ENCODE measurements at places on chromosomes 13 and 19.

GRCh38 chr13:110981379-110981778, 66.5 kb upstream of the ANKRD10 start:
- no peak for DNase-seq

GRCh38 chr19:4103080-4103433, 20.9 kb downstream of the MAP2K2 start:
- no peak for DNase-seq

- DNase-seq = no peak
Observed at GRCh38 chr19:2811221-2811722, 8.4 kb upstream of the ZNF554 start.

GRCh38 chr13:65677906-65678305, 1552.2 kb downstream of the PCDH9 start:
- no peak for DNase-seq

- DNase-seq = no peak
Observed at GRCh38 chr13:99031832-99032231, 54.0 kb upstream of the DOCK9 start.

DNA sequence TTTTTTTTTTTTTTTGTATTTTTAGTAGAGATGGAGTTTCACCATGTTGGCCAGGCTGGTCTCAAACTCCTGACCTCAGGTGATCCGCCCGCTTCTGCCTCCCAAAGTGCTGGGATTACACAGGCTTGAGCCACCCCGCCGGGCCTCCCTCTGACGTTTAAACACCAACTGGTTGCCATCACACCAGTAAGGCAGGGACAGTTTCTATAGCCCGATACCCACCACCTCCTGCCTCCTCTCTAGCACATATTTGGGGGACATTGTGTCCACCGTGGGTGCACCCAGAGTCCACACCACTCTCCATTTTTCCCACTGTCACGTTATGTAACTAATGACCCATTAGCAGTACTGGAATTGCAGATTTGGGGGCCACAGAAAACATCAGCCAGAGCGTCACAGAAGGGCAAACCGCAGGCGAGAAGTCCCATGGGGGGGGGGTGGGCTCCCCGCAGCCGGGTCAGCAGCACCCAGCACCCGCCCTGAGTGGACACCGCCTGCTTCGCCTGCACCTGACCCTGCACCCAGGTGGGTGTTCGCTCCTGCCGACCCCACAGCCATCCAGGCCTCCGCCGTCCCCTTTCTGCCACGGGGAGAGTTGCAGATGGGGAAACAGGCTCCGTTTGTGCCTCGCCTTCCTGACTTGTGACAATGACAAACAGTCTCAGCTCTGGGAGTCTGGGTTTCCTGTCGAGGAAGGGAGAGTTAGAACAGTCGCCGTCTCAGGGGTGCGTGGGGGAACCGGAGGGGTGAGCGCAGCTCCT, 3.6 kb downstream of the ONECUT3 start:
- no peak for DNase-seq

DNA sequence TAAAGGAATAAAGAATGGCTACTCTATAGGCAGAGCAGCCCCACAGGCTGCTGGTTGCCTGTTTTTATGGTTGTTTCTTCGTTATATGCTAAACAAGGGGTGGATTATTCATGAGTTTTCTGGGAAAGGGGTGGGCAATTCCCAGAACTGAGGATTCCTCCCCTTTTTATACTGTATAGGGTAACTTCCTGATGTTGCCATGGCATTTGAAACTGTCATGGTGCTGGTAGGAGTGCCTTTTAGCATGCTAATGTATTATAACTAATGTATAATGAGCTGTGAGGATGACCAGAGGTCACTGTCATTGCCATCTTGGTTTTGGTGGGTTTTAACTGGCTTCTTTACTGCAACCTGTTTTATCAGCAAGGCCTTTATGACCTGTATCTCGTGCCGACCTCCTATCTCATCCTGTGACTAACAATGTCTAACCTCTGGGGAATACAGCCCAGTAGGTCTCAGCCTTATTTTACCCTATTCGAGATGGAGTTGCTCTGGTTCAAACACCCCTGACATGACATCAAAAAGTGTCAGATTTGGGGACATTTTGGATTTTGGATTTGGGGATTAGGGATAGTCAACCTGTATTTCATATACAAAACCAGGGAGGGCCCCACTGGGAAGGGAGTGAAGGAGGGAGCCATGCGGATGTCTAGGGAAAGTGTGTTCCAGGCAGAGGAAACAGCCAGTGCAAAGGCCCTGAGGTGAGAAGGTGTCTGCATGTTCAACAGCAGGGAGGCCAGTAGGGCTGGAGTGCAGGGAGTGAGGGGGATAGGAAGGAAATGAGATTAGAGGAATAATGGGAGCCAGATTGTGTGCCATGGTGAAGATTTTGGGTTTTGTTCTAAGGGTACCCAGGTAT, 10.9 kb downstream of the FXYD5 start:
- DNase-seq = no peak

DNA sequence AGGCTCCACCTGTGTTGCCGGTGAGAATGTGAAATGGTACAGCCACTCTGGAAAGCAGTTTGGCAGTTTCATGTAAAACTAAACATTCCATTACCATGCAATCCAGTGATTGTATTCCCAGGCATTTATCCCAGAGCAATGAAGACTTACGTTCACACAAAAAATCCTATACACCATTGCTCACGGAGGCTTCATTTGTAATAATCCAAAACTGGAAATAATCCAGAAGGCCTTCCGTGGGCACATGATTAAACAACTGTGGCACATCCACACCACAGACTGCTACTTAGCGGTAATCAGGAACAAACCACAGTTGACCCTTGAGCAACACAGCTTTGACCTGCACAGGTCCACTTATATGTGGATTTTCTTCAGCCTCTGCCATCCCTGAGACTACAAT, 339.7 kb downstream of the MTUS2 start:
- no peak for DNase-seq

DNA sequence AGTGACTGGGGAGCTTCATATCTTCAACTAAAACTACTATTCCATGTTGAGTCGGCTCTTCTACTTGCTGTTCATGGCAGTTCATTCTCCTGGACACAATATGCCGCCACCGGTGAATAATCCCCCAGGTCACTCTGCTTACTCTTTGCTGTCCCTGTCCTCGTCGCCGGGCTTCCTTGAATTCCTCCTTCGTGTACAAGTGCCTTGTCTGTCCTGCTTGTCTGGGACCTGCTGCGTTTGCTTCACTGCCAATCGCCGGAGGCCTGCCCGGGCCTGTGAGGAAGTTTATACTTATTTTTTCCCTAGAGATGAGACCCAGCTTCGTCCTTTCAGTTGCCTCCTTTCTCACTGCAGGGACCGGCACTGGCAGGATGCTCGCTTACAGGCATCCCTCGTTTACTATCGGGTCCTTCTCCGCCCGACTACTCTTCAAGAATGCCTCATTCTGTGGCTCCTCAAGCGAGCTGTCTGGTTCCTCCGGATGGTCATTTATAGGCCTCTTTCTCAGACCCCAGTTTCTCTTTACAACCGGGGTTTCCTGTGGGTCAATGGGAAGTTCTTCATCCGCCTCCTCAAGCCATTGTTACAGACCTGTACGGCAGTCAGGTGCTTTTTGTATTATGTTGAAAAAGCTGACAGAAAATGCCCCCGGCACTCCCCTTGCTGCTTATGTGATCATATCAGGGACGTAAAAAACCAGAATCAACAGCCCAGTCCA, 5.5 kb upstream of the ERVV-1 start:
- no peak for DNase-seq

GRCh38 chr19:42386974-42387707, 3.0 kb downstream of the CNFN start:
- peak; percentile 53 for DNase-seq

GRCh38 chr19:43595605-43595998, 332 bp downstream of the IRGQ start:
- DNase-seq = peak; percentile 9

GRCh38 chr13:50584856-50585580, 258.5 kb downstream of the DLEU7 start:
- DNase-seq = no peak

DNA sequence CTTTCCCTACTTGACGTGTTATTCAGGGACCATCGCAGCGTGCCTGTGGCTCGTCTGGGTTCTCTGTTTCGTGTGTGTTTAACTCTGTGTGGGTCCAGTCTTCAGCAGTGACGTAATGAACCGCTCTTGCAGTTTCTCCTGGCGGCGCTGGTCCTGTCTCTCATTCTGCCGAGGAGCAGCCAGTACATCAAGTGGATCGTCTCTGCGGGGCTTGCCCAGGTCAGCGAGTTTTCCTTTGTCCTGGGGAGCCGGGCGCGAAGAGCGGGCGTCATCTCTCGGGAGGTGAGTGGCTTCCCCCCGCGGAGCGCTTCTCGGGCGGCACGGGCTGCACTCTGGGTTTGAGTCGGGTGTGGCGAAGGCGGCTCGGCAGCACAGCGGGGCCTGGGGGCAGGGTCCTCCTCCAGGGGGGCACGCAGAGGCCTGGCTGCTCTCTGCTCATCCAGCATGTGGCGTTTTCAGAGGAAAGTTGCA, 36.3 kb upstream of the TFDP1 start:
- DNase-seq = no peak

DNA sequence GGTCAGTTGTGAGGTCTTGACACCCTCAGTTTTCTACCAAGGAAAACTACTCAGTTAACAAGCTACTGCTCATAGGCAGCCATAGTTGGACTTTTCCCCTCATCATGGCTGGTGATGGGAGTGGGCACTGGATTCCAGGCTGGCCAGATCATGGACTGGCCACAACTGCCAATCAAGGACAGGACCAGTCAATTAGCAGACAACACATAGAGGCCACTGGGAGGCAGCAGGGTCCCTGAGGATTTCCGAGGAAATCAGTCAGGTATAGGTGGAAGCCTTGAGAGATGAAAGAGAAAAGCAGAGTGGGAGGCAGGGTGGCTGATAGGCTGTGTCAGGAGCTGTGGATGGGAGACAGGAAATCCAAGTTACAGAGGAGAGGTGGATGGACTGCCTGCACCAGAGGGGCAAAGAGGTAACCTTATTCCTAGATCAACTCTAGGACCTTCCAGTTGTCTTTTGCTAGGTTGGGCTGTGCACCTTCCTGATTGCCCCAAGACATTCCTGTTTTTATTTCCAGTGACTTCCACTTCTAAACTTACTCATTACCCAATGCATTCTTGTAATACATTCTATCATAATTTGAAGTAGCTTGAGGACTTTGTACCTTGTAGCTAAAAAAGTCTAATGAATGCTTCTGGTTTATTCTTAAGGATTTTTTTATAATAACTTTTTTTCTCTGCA, 361.8 kb downstream of the KCNRG start:
- no peak for DNase-seq

DNA sequence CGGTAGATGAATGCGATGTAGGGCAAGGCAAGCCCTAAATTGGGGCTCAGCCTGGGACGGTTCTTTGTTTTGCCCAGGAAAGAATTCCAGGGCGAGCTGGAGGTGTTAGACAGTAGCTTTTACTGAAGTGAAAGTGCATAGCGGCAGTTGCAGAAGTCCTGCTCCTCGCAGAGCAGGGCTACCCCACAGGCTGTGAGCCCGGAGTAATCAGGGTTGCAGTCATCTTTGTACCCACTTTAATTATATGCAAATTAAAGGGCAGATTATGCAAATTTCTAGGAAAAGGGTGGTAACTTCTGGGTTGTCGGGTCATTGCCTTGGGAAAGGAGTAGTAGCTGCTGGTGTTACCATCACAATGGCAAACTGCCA, 30.5 kb downstream of the VAV1 start:
- no peak for DNase-seq

DNA sequence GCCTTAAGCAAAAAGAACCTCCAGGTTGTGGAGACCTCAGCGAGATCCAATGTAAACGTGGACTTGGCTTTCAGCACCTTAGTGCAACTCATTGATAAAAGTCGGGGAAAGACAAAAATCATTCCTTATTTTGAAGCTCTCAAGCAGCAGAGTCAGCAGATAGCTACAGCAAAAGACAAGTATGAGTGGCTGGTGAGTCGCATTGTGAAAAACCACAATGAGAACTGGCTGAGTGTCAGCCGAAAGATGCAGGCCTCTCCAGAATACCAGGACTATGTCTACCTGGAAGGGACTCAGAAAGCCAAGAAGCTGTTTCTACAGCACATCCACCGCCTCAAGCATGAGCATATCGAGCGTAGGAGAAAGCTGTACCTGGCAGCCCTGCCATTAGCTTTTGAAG, 58.5 kb downstream of the ARHGAP35 start:
- DNase-seq = no peak

GRCh38 chr13:112839356-112840105, 129.5 kb upstream of the MCF2L start:
- no peak for DNase-seq

DNA sequence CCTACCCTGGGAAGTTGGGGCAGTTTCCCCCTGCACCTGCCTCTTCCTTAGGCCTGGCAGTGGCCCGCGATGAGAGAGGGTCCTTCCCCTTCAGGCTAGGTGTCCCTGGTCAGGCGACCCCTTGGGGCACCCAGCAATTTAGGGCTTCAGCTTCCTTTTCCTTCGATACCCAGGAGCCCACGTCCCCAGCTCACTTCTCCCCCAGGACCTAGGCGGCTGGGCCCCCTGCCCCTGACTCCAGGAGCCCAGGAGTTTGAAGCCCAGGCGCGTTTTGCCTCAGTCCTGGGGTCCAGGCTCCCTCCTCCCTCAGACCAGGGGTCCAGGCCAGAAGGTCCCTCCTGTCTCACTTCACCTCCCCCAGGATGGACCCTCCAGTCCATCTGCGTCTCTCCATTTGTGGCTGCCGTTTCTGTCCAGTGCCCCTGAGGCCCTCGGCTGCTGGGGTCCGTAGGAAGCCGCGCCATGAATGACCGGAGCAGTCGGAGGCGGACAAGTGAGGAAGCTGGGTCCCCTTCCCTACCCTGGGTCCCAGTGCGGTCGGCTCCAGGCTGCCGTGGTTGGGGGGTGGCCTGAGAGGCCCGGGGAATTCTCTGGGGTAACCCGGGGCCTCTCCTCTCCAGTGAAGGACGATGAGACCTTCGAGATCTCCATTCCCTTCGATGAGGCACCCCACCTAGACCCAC, 714 bp downstream of the CCDC106 start:
- no peak for DNase-seq

DNA sequence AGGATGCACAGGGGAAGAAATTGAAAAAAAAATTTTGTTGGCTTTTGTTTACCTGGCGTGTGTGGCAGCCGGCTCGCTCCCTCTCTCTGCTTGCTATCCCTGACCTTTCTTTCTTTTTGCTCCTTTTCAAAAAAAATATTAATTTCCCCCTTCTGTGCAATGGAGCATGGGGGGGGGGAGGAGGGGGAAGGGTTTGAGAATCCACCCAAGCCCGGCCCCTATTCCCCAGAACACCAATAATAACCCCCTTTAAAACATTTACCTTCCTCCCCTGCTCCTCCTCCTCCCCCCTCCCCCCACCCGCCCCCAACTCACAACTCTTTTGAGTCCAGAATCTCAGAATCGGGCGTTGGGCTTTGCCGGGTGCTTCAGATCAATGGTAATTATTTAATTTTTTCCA, 28.4 kb downstream of the NFIX start:
- DNase-seq = no peak

- DNase-seq = no peak
Observed at GRCh38 chr13:41053384-41053826, 7.9 kb upstream of the WBP4 start.

DNA sequence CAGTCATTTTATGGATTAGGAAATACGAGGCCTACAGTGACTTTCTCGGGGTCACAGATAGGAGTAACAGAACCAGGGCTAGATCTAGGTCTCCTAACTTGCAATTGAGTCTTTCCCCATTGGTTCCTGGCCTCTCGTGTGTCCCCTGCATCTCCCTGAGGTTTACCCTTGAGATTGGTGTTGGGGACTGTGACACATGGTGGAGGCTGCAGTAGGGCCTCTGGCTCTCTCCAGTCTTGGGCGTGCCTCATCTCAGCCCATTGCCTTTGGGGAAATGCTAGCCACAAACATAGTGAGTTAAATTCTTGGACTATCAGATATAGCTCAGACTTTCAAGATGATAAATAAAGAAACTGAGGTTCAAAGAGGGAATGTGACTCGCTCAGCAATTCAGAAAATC, 212.1 kb downstream of the KCNRG start:
- DNase-seq = no peak

GRCh38 chr19:13574933-13575332, 68.7 kb upstream of the CACNA1A start:
- no peak for DNase-seq

Data from stimulated activated CD4-positive, alpha-beta T cell treated with anti-CD3 and anti-CD28 coated beads, Interleukin-1b, Interleukin-23, amount 100 ng/mL, for 4 hours (primary cell).